ENCODE measurements at places on chromosomes 7 and 10.

GRCh38 chr10:104201636-104202035 is 30.5 kb downstream of the CFAP43 start:
- no peak for DNase-seq

- DNase-seq: peak; percentile 82
Observed at GRCh38 chr10:21976739-21977138, 26.8 kb downstream of the DNAJC1 start.

GRCh38 chr7:66609176-66609575 is 19.5 kb upstream of the KCTD7 start:
- no peak for DNase-seq

- no peak for DNase-seq
Observed at GRCh38 chr7:92061154-92061553, 73.1 kb downstream of the CYP51A1 start.

- DNase-seq: no peak
Observed at GRCh38 chr10:86385806-86386205, 19.2 kb upstream of the GRID1 start.

- DNase-seq: no peak
Observed at GRCh38 chr7:47518827-47519226, 63.1 kb downstream of the TNS3 start.

DNA sequence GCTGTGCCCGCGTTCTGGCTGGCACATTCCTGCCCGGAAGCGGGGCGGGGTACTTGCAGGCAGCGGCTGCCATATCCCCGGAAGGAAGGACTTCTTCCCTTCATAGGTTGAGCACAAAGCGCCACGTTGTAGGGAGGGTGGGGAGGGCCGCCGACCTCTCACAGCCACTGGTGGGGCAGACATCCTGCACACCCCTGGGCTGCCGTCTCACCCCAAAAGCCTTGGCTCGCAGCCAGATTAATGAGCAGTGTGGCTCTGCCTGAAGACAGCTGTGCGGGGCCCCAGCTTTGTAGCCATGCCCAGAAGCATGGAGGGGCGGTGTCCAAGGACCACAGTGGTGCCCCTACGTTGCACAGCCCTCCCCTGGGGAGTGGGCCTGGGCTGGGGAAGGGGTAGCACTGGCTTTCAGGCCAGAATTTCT is 54.3 kb upstream of the DPYSL4 start:
- no peak for DNase-seq

DNA sequence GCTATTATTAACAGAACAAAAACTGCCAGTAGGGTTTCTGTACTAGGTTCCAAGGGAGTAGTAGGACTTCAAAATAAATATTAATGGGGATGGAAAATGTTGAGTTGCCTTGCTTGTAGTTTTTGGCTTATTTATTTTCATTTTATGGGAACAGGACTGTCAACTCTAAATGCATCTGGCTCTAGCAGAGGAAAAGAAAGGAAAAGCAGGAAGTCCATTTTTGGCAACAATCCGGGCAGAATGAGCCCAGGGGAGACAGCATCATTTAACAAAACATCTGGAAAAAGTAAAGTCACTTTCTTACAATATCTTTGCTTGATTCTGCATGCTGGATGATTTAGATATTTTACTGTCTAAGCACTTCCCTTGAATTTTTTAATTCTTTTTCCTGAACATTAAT is 69.4 kb downstream of the NOC3L start:
- DNase-seq: no peak

GRCh38 chr7:36277249-36277542 is 112.5 kb upstream of the ANLN start:
- no peak for DNase-seq

GRCh38 chr7:117110480-117111315 is 157.4 kb downstream of the ST7 start:
- DNase-seq: no peak

- peak; percentile 11 for DNase-seq
Observed at GRCh38 chr7:27091941-27092818, 3.6 kb downstream of the HOXA1 start.

- no peak for DNase-seq
Observed at GRCh38 chr10:49498425-49498824, 40.5 kb downstream of the ERCC6 start.

- no peak for DNase-seq
Observed at GRCh38 chr7:148929176-148929575, 45.1 kb upstream of the EZH2 start.

- peak; percentile 30 for DNase-seq
Observed at GRCh38 chr10:114515298-114515914, 111.1 kb upstream of the AFAP1L2 start.

DNA sequence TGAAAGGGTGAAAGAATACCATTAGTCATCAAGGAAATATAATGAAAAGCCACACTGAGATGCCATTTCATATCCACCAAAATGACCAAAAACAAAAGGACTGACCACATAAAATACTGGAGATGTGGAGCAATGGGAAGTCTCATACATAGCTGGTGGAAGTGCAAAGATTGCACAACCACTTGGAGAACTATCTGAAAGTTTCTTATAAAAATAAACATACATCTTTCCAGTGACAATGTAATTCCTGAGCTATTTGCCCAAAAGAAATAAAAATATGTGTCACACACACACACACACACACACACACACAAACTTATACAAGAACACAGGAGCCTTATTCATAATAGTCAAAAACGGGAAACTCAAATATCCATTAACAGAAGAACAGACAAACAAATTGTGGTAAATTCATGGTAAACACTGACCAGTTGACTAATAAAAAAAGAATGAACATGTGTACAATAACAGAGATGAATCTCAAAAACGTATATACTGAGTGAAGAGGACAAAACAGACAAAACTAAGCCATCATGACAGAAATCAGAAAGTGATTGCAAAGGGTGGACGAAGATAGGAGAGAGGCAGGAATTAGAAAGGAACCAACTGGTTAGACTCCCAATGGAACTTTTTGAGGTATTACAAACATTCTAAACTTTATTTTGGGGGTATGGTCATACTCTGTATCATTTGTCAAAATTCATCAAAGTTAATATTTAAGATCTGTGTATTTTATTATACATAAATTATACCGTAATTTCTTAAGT is 21.5 kb downstream of the WASL start:
- no peak for DNase-seq

DNA sequence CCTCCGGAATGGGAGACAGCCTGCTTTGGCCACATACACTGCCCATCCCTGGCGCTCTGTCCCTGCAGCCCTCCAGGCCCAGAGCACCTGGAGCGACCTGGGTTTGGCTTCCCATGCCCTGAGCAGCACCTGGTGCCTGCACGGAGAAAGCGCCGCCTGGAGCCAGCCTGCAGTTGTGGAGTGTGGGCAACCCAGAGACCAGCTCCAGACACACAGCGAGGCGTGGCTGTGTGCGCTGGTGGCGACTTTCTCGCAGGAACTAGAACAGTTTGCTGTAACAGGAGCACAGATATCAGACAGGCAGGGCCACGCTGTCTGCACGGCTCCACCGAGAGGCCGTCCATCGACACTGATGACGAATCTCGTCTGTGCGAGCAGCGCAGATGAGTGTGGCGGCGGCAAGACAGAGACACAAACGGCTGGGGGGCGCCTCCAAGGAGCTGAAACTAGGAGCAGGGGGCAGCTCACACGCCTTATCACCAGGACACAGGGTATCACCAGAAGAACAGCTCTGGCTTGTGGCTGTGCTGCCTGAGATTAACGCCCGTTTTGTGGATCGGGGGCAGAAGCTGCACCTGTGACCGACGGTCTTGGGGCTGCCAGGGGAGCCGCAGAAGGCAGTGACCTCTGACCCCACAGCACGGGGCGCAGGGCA is 275.3 kb downstream of the DNAJB6 start:
- no peak for DNase-seq

DNA sequence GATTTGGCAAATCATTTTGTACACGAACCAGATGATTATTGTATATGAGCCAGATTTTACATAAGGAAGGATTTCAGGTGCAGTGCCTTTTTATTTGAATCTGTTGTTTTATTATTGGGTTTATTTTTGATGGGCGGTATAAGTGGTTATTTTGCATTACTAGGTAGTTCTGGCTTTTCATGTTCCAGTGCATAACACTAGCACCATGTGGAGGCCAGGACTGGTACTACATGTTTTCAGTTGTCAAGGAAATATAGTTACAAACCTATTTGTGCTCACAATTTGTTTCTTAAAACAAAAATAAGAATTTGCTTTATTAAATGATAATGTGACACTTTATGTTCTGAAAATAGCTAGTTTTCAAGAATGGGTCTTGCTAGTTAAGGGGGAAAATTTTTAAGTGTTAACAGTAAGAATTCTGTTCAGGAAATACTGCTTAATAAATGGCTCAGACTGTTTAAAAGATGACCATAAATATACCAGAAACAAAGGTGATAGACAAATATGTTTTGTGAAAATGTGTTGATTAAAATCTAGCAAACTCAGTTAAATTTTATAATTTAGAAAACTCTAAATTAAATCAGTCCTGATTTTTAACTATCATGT is 7.1 kb upstream of the SEMA3E start:
- peak; percentile 54 for DNase-seq

- no peak for DNase-seq
Observed at GRCh38 chr7:3436746-3437145, 135.7 kb downstream of the SDK1 start.

GRCh38 chr7:97133159-97133558 is 15.7 kb downstream of the SDHAF3 start:
- DNase-seq: peak; percentile 9

DNA sequence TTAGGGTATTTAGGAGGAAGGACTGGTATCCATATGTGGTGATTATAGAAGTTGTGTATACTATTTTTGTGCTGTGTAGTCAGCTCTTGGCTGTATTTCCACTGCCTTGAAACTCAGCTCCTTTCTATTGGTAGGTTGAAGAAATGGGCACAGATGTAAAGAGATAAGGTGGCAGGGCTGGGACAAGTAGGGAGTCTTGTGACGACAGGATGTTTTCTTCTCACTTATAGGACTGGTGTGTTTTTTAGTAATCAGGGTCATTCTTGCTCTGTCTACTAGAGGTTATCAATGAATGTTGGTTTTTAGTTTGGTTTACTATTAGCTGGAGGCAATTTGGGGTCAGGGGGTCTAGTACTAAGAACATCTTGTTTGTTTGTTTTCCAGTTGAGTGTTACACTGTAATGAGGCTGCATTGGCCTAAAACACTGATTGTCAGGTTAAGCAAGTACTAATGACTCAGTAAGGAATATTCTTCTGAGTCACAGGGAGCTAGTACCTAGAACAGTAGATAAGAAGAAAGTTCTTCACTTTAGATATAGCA is 11.8 kb downstream of the UBN2 start:
- DNase-seq: no peak

- DNase-seq: no peak
Observed at GRCh38 chr10:28343252-28343651, 40.4 kb upstream of the MPP7 start.

DNA sequence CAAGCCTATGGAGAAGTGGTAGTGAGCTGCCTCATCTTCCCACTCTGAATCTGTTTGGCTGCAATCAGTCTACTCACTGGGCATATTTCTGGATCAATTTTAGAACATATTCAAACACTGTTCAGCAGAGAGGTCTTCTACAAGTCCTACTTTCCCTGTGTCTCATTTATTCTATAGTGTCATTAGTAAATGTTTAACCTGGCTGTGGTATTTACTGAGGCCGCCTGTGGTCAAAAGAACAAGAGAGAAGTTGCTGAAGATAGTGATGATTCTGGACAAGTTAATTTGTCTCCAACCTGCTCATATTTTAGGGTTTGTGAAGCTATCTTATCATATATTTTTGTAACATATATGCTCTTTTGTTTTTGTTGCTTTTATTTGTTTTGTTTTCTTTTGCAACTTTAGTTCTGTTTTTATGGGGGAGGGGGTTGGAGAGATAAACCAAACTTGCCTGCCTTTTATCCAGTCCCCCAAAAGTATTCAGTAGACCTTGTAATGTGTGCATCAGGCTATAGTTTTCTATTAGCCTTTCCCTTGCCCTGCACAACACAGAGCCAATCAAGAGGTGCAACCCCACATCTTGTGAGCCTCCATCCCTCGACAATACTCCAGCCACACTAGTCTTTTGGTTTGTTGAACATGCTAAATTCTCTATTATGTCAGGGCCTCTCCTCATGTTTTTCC is 362.8 kb upstream of the MBL2 start:
- DNase-seq: no peak

- no peak for DNase-seq
Observed at GRCh38 chr7:25886387-25887240, 265.4 kb upstream of the NFE2L3 start.

DNA sequence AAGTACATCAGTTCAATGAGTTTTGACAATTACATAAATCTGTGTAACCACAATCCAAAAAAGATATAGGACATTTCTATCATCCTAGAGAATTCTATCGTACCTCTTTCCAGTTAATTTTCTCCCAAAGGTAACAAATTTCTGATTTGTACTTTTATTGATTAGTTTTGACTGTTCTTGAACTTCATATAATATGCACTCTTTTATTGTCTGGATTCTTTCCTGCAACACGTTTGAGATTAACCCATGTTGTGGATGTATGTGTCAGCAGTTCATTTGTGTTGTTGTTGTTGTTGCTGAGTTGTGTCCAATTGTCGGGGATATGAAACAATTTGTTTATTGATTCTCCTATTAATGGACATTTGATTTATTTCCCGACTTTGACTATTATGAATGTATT is 145.9 kb upstream of the WDR11 start:
- no peak for DNase-seq

DNA sequence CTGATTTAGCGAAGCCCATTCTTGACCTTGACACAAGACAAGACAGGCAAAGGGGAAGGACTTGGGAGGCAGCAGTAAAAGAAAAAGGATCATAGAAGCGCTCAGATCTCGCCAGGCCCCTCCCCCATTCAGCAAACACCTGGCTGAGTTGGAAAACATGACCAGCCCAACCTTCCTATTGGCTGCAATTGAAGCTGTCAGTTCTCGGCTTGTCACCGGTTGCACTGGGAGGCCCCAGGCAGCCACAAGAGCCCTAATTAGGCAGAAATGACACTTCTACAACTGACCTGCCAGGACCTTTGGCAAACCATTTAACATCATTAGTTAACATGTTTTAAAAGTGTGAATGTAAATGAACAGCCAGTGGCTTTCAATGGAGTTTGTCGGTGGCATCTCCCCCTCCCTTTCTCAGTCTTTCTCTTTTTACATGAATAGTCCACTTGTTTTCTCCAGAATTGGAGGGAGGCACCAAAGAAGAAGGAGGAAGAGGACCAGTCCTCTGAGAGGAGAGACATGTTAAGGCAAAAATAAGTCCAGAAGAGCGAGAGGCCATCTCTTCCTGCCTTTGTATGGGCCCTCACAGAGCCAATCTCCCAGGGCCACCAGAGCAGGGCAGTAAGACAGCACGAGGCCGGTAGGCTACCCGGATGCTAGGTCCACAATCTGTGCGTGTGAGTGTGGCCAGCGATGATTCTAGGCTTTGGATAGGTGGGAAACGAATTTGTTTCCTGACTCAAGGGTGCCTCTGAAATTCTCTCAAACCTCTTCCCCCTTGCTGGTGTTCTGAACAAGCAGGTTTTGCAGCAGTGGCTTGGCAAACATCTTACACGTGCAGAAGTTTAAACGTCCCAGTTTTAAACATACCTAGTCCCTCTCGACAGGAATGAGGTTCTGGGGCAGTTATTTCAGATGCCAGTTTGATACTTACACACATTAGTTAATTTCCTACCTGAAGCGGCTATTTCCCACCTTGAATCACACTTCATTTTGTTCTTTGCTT is 15.0 kb upstream of the ENO4 start:
- DNase-seq: peak; percentile 79

GRCh38 chr10:72337039-72337629 is 17.6 kb downstream of the DNAJB12 start:
- DNase-seq: peak; percentile 84

Measured in neural progenitor cell (in vitro differentiated cells).